PC-3 (cell line): ENCODE measurements at places on chromosomes 7 and 10.
A peak's percentile ranks its signal among the peaks of the same experiment; 100 is the strongest.

GRCh38 chr7:117612637-117613036 is 132.8 kb downstream of the CFTR start:
- peak; percentile 39 for DNase-seq

GRCh38 chr7:7331523-7331922 is 149.2 kb downstream of the C1GALT1 start:
- DNase-seq = no peak

DNA sequence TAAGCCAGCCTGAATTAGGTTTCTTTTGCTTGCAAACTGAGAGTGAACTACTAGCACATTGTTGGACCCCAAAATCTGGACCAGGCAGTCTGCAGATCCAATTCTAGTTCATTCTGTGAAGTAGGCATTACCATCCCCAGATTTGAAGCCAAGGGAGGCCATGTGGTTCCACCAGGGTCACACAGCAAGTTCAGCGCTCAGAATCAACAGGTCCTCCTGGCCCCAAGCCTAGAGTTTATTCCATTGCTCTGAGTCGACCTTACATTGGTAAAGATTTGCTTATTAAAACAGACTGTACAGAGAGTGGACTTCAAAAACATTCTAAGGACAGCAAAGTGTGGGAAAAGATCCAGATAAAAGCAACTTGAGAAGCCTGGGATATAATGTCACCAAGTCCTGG is 50.9 kb downstream of the AFAP1L2 start:
- DNase-seq = no peak

- no peak for DNase-seq
Measured at GRCh38 chr10:97335188-97335619, 675 bp upstream of the FRAT2 start.

GRCh38 chr7:101510297-101510696 is 118.8 kb downstream of the MYL10 start:
- no peak for DNase-seq

GRCh38 chr7:34755008-34755407 is 97.0 kb downstream of the NPSR1 start:
- no peak for DNase-seq

DNA sequence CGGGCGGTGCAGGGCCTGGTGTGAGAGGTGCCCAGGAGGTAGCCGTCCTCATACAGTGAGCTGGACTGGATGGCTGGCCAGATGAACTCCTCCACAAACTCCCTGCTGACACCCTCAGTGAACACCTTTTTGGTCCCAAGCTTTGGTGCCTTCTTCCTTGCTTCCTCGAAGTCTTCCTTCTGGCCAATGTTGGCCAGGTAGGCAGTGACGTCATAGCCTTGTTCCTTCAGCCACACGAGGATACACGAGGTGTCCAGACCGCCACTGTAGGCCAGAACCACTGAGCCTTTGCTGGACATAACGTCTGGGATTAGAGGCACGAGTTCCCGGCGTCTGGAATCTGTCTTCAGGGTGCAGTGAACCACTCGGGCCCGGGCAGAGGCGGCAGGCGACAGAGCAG is 206.8 kb upstream of the SP4 start:
- DNase-seq = no peak

DNA sequence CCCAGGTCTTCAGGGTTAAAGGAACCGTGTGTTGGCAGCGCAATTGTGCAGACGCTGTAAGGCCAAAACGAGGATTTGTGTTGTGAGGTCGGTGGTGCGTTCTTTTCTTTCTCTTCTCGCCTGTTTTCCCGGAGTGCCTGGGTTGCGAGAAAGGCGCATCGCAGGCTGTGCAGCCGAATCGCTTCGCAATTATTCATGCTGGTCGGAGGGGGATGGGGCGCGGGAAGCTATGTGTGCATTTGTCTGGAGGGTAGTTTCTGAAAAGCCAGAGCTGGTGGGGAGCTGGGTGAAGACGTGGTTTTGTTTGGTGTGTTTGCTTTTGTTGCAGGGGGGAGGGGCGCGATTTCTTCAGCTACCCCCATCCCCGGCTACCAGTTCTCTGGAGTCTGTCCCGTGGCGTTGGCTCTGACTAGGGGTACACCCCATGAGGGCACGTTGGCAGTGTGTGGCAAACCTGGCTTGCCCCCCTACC is 2.1 kb downstream of the MXI1 start:
- DNase-seq = peak; percentile 54

- DNase-seq = no peak
Measured at GRCh38 chr7:99010281-99010680, 131.9 kb downstream of the TRRAP start.
